ENCODE measurements at places on chromosomes 13 and 19. TPM values are rescaled to one million over a fixed set of nuclear protein-coding genes. Genes with fewer than 3 reads are reported as not detected.
A peak's percentile ranks its signal among the peaks of the same experiment; 100 is the strongest.

DNA sequence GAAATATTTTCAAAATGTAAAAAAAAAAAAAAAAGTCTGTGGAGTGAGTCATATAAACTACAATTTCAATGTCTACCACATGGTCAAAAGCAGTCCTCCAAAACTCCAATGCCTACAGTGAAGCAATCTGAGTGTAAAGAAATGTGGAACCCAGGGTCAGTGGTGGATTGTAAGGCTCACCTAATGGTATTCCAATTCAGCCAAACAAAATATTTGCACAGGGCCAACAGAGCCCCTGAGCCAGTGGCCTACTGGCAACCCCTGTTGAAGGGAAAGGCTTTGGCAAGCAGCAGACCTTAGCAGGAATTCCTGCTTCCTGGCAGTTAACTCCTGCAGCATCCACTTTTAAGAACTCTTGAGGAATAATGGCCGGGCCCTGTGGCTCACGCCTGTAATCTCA, 3.4 kb downstream of the DNMT1 start:
- no peak for DNase-seq

The SUGT1 gene
- 68.0 TPM for total RNA-seq

GRCh38 chr13:110884517-110884916, 30.4 kb downstream of the ANKRD10 start:
- DNase-seq = no peak

The ZNF536 gene
- total RNA-seq = 2.0 TPM

DNA sequence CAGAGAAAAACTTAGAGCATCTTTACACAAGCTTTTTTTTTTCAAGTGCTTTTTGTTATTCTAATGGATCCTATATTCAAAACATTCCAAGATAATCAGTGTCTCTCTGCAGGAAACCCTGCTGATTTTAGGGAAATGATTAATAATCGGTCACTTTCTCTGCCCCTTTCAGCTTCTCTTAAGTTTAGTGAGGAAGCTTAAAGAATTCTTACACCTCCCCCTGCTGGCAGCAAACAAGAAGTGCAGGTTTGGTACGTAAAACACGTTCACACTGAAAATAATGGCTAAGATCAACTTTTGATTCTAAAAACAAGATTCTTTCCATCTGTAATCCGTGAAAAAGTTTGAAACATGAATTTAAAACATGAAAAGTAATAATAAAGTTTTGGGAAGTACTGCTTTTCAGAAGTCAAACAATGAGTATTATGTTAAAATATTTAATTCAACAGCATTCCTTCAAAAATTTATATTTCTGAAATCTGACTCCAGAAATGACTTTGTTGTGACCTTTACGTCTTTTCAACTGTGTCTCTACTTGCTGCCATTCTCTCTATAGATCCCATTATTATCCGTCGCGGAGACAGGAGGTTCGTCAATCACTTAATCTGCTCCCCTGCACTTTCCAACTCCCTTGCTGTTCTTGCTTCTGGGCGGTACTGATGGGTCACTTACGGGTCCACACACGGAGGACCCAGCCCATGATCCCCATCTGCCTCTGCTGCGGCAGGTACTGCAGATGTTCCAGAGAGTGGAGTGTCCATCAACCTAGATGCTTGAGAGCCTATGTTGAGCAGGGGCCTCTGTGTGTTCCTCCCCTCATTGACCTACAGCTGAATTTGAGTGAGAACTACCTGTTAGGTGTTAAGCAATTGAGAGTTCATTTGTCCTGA, 203.1 kb upstream of the EDNRB start:
- no peak for DNase-seq

DNA sequence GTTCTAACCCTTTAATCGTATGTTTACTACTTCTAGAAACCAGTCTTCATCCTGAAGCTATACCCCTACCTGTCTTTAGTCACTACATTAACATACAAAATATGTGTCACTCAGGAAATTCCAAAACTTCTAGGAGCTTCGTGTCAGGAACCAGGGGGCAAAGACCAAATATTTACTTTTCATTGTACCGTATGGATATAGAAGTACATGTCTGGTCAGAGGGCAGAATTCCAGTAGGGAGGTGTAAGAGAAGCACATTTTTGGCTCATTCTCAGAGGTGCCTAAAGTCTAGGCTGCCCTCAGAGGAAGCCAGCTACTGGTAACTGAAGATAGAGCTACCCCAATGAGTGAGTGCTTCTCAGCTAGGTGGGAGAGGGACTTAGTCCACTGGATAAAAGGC, 320.7 kb downstream of the DIAPH3 start:
- DNase-seq = no peak

GRCh38 chr19:14440049-14440448, 6.9 kb downstream of the PKN1 start:
- DNase-seq = no peak

- no peak for DNase-seq
Measured at GRCh38 chr13:41978007-41978406, 17.1 kb upstream of the VWA8 start.

The CCDC8 gene
- total RNA-seq = 33.8 TPM

DNA sequence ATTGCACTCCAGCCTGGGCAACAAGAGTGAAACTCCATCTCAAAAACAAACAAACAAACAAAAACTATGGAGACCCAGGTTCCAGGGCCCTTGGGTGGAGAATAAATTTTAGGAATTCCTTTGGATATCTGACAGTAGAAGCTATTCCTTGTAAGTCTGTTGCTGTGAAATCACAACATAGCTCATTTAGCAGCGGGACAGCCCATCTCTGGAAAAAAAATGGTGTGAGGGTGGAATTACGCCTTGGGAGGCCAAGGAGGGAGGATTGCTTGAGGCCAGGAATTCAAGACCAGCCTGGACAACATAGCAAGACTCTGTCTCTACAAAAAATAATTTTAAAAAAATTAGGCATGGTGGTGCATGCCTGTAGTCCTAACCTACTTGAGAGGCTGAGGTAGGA, 15.7 kb downstream of the HMGB1 start:
- no peak for DNase-seq

The LGALS7 gene
- total RNA-seq = 0.91 TPM

DNA sequence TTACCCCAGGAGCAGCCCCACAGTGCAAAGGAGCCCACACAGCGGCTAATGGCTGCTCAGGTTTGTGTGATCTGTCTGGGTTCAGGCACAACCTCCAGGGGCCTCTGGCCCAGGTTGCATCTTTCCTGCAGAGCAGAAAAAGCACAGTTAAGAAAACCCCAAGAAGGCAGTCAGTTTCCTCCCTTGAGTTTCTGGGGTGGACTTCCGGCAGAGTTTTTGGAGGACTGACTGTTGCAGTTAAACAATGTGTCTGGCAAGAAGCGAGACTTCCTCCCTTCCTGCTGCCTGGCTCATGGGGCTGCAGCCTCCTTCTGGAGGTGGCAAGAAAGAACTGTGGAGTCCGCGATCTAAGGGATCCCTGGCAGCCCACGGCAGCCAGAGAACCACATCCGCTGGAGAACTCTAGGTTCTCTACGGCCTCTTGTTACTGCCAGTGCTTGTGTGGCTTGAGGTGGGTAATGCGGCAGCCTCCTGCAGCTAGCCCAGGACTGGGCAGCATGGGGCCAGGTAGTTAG, 114.4 kb downstream of the ZDHHC20 start:
- DNase-seq = no peak

The KLK5 gene
- not detected for total RNA-seq

The CDC16 gene
- 104 TPM for total RNA-seq

The ELF1 gene
- total RNA-seq = 89.7 TPM

GRCh38 chr13:56134524-56134923, 1006.2 kb upstream of the PRR20A start:
- DNase-seq = no peak

- DNase-seq = no peak
Measured at GRCh38 chr13:99421271-99421670, 80.0 kb upstream of the TM9SF2 start.

DNA sequence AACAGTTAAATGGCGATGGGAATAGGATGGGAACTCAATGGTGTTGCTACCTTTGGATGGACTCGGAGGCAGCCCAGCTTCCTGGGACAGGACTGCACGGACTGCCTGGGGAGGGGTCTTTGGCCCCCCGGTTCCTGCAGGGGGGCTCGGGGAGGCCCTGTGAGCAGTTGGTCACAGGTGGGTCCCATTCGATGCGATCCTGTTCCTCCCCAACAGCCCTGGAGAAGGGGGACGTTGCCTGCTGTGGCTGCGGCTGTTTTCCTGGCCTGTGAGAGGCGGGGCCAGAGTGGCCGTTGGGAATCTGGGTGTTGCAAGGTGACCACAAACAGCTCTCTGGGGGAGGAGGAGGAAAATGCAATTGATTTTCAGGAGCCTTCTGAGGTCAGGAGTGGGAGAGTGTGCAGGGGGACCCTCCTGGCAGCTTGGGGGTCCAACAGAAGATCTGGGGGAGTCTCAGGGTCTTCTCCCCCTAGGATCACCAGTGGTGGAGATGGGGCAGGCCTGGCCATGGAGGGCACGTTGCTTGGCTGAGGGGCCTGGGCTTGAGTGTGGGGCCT, 1.9 kb upstream of the PLPPR3 start:
- DNase-seq = no peak

The CLEC17A gene
- not detected for total RNA-seq

The CEACAM21 gene
- not detected for total RNA-seq

The ZIC2 gene
- total RNA-seq = 0.13 TPM

DNA sequence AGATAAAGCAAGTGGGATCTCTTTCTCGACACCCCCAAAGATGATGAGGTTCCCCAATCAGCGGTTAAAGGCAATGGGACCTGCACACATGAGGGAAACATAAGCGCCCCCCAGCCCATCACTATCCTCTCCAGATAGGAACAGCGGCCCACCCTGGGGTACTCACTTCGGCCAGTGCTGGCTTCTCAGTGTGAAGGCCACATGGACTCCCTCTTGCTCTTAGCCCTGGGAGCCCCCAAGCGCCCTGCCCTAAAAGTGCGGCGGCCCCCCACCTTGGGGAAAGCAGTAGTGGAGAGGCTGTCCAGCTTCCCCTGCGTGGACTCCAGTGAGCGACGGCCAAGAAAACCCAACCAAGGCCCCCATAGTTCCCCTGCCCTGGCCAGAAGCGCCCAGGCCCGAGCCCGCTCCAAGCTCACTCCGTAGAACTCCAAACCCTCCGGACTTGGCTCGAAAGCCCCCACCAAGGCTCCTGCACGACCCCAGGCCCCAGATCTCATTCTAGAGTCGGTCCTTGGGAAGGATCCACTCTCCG, 1.0 kb downstream of the CACNA1A start:
- no peak for DNase-seq

- DNase-seq = no peak
Measured at GRCh38 chr13:76852986-76853385, 33.2 kb downstream of the KCTD12 start.

DNA sequence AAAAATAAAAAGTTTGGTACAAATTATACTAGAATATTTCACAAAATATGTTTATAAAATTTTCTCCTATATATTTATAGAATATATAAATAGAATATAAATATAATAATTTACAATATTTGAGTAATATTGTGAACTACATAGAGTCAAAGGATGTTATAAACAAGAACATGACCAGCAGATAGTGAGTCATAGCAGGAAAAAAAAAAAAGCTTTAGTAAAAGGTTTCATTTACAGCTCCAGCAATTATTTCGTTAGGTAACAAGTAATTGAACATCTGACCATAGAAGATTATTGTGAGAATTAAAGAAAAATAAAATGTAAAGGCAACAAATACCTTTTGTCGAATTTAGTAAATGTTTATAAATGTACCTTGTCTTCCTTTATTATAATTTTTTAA, 864.1 kb downstream of the PCDH17 start:
- DNase-seq = no peak

GRCh38 chr19:39946532-39946931, 12.1 kb upstream of the FCGBP start:
- no peak for DNase-seq

DNA sequence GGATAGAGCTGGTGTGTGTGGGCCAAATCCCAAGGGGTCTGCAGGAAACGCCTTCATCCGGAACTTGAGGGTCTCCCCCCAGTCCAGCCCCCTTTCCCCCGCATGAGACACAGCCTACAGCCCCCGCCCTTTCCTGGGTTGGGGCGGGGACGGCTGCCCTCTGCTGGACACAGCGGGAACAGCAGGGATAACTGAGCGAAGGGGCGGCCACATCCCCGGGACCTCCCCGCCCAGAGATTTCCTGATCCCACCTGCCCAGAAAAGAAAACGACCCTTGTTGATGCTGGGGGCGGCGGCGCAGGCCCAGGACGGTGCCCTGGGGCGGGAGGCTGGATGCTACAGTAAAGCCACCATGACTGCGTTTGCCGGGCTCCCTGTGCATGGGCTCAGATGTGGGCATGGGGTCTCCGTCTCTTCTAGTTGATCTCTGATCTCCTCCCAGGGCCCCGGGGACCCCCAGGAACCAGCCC, 14.2 kb downstream of the ONECUT3 start:
- DNase-seq = peak; percentile 69

The HIF3A gene
- 37.6 TPM for total RNA-seq

The CEACAM8 gene
- not detected for total RNA-seq

The CAPN12 gene
- total RNA-seq = 4.1 TPM

The REEP6 gene
- 16.6 TPM for total RNA-seq

DNA sequence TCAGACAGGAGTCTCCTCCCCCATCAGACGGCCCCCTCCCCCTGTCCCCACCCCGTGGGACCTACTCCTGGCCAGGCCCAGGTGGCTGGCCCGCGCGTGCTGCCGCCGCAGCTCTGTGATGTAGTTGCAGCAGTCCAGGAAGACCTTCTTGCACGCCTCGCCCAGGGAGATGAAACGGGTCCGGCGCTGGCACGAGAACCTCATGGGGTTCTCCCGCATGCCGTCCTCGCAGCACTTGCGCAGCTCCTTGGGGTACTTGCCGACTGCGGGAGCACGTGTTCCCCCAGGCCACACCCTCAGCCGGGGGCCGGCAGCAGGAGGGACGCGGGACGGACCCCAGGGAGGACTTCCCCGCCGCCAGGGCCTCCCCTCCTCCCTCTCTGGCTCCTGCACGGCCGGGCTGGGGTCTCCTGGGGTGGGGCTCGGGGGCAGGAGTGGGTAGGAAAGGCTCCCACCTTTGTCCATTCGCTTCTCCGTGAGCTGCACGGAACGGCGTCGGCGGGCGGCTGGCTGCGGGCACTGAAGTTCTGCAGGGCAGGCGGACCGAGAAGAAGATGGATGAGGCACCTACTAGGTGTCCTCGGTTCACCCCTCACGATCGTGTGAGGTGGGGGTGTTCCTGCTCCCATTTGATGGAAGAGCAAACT, 13.3 kb downstream of the C3 start:
- no peak for DNase-seq

DNA sequence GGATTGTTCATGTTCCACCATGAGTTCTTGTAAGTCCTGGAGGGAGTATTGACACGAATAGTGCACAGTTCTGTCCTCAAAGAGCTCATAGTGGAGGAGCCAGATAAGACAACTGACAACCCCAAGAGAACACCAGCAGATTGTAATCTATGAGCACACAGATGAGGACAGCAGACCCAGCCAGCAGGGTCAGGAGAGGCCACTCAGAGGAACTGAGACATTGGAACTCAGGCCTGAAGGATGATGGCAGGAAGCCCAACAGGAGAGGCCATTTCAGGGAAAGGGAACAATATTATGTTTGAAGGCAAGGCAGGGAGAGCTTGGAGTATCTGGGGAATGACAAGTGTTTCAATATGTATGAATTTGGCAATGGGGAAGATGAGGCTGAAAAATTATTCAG, 63.7 kb upstream of the IPO5 start:
- DNase-seq = no peak

Measured in progenitor cell of endocrine pancreas (in vitro differentiated cells).